ENCODE measurements at places on chromosomes 12 and 14.

GRCh38 chr12:111788178-111788654, 21.5 kb downstream of the ALDH2 start:
- no peak for DNase-seq

DNA sequence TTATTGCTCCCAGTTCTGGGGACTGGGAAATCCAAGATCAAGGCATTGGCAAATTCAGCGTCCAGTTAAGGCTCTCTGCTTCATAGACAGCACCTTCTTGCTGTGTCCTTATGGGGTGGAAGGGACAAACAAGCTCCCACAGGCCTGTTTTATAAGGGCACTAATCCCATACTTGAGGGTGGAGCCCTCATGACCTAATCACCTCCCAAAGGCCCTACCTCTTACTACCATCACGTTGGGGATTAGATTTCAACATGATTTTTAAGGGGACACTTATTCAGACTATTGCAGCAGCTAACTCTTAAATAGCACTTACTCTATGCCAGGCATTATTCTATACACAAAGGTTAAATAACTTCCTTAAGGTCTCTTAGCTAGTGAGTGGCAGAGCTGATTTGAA, 17.3 kb downstream of the TOGARAM1 start:
- no peak for DNase-seq

- DNase-seq: peak; percentile 81
These were observed 1.5 kb upstream of the HSP90B1 start for GRCh38 chr12:103928682-103929045.

- no peak for DNase-seq
These were observed 1133.4 kb upstream of the SEL1L start for GRCh38 chr14:82667006-82667405.

GRCh38 chr12:126747530-126748149, 1519.3 kb upstream of the TMEM132C start:
- DNase-seq: peak; percentile 66

DNA sequence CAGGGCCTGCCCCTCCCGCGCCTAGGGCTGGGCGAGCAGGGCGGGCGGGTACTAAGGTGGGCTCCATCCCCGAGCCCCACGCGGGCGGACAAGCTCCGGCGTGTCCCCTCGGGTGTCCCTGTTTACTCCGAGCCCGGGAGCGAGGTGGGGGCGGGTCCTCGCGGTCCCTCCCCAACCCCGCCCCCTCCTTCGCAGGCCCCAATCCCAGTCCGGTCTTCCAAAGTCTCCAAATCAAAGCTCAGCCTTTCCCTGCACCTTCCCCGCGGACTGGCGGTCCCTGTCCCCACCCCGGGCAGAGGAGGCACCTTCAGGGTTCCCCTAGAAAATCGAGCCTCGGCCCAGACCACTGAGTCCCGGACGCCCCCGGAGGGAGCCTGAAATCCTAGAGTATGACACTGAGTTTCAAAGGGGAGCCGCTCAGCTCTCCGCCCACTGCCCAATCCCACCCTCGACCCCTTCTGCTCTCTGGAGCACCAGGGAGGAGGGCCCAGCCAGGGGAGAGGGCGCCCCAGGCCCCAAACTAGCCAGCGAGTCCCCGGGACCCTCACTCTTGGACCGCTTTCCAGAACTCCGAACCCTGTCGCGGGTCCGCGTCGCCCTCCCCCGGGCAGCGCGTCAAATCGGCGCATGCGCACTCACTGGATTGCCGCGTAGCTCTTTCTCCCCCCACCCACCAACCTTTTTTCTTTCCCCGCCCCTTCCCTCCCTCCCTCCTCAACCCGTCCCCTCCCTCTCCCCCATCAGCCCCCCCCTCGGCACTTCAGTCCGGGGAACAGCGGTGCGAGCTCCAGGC, at the start of gene LRP1:
TSS of gene LRP1 (plus strand) at position 758 of the 793 bp plus-strand sequence. CDS start 482 bp downstream, outside the sequence.
- peak; percentile 67 for DNase-seq

DNA sequence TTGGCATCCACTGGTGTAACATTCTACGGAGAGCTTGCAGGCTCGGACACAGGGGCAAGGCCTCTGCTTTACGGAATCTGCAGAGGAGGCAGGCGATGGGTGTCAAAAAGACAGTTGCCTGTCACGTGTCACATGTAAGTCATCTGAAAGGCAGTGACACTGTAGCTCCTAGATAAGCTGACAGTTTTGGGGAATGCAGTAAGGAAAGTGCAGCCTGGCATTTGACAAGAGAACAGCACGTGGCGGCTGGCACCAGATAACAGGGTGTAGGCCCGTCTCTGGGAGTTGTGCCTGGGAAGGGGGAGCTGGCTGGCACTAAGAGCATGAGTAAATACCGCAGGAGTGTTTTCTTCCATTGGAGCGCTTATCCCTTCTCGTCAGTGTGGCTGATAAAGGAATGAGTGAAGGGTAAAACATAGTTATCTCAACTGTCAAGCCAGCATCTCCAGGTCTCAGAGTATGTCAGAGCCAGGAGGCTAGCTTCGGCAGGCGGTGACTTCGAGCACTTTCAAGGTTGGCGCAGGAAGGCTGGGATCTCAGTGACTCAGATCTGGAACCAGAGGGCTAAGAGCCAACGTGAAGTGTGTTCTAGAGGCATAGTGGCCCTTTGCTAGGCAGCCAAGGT, 26.1 kb downstream of the ADCK1 start:
- no peak for DNase-seq

GRCh38 chr12:2944401-2945047, 14.7 kb upstream of the TEAD4 start:
- DNase-seq: peak; percentile 61

DNA sequence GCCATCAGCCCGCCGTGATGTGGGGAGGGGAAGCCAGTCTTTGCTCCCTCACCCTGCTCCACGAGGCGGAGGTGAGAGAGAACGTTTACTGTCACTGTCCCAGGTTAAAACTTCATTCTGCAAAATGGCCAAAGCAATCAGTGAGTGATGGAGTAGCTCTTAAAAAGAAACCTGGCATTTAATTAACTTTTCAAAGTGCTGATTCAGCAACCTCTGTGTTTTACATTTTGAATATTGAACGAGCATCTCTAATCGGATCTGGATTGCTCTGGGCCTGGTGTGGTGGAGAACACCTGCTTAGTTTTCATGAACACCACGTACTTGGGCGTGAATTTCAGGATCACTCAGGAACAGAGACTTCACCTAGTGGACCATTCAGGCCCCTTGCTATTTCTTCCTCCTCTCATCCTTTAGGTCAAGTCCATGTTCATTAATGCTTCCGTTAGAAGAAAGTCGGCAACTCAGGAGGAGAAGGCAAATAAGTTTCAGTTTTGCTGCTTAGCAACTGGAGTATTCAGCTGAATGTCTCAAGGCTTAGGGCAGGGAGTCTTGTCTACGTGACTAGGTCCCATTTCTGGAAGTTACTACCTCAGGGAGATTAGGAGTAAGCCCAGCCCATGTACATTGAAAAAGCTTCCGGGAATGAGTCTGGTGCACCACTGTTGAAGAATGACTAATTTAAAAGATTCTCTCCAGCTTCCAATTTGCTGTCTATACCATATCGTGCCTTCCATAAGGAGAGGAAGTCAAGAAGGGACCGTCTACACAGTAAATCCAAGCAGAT, 68.2 kb downstream of the IFT43 start:
- no peak for DNase-seq

GRCh38 chr12:132524405-132524804, 34.5 kb downstream of the FBRSL1 start:
- DNase-seq: no peak

DNA sequence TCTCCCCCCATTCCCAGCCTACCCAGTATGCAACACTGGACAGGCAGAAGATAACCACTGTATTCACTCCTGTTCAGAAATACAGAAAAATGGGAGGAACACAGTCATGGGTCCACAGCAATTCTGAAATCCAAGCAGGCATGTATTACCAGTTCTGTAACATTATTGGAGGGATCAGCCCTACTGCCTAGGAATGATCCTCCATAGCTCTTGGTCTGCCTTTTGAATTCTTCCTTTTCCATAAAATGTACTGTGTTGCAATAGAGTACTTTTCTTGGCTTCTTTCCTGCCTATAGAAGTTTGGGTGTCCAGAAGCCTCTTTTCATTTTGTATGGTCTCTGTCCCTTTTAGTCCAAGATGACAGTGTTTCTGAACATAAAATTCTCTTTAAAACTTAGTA, 46.5 kb downstream of the SPATS2 start:
- DNase-seq: no peak

DNA sequence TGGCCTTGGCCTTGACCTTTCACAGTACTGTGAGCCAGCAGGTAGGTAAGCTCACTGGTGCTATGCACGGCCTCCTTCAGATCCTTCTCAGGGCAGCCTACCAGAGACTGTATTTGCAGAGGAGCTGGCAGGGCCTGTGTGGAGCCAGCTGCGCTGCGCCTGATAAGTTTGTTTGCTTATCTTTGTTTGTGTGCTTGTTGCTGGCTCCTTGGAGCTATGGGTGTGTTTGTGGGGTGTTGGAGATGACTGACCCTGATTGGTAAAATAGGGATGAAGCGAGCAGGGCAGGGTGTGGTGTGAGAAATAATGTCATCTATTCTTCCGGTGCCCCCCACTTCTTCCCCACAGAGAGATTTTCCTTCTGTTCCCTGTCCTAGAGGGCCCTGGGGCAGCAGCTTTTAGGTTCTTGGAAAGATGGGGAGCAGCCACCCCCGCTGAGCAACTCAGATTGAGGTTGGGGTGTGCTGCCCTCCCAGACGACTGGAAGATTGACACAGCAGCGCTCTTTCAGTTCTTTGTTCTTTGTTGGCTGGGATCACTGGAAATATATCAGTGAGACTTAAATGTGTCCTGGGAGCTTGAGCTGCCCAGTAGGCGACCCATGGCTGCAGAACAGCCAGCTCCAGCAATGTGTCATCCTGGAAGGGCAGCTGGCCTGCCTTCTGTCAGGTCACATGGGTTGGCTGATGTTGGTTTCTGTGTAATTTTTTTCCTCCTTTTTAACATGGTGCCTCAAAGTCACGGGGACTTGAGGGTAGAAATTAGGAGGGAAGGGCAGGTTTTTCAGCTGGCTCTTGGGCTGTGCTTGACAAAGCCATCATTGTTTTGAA, 19.6 kb downstream of the MLXIP start:
- no peak for DNase-seq

DNA sequence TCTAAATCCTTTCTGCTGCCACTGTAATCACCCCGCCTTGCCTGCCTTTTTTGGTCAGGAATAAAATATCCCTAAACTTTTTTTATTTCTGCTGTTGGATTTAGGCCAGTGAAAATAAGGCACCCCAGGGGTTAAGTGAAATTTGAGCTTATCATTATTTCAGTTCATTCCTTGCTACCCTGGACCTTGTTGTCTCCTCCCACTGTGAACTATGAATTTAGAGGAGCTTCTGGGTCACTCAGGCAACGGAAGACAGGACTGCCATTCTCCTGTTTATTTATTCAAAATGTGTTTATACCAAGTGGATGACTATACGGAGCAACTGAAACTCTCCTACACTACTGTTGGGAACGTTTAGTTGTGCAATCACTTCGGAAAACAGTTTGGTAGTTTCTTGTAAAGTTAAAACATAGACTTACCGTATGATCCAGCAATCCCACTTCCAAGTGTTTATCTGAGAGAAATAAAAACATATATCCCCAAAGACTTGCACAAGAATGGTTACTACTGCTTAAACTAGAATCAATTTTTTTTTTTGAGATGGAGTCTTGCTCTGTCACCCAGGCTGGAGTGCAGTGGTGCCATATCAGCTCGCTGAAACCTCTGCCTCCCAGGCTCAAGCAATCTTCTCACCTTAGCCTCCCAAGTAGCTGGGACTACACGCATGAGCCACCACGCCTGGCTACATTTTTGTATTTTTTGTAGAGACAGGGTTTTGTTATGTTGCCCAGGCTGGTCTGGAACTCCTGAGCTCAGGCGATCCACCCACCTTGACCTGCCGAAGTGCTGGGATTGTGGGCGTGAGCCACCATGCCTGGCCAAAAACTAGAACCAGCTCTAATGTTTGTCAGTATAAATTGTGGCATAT, 2.3 kb upstream of the TRAFD1 start:
- no peak for DNase-seq

DNA sequence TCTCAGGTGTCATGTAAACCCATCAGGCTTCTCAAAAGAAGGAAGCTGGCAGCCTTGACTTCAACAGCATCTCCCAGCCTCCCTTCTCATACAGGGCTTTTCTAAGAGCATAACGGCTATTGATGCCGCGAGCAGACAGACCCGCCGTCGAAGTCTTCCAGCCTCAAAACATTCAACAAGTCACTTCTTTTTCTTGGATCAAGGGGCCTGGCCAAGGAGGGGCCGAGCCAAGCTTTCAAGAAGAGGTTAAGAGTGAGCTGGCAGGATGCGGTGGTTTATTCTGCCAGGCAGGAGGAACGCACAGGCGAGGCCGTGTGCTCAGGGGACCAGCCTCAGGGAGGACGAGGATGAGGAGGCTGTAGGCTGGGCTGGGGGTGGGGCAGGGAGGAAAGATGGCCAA, 102.9 kb upstream of the RFLNA start:
- DNase-seq: no peak

GRCh38 chr12:51450333-51450732, 25.7 kb downstream of the SLC4A8 start:
- no peak for DNase-seq

GRCh38 chr12:94615260-94616181, 34.8 kb downstream of the TMCC3 start:
- DNase-seq: no peak

- peak; percentile 95 for DNase-seq
These were observed 3.0 kb downstream of the EVL start for GRCh38 chr14:100067971-100068959.

GRCh38 chr12:110741341-110742095, 1.2 kb downstream of the PPP1CC start:
- peak; percentile 58 for DNase-seq

GRCh38 chr14:59484639-59485175, 390 bp downstream of the JKAMP start:
- no peak for DNase-seq

- DNase-seq: no peak
These were observed 175.8 kb upstream of the NPAS3 start for GRCh38 chr14:32762886-32763285.

GRCh38 chr12:46473634-46474329, 101.2 kb upstream of the SLC38A2 start:
- peak; percentile 35 for DNase-seq

GRCh38 chr12:12817616-12818015, 4.5 kb downstream of the DDX47 start:
- no peak for DNase-seq

GRCh38 chr14:22671622-22672021, 27.5 kb upstream of the OR6J1 start:
- DNase-seq: peak; percentile 22

GRCh38 chr12:40192704-40193255, 32.0 kb upstream of the LRRK2 start:
- no peak for DNase-seq

DNA sequence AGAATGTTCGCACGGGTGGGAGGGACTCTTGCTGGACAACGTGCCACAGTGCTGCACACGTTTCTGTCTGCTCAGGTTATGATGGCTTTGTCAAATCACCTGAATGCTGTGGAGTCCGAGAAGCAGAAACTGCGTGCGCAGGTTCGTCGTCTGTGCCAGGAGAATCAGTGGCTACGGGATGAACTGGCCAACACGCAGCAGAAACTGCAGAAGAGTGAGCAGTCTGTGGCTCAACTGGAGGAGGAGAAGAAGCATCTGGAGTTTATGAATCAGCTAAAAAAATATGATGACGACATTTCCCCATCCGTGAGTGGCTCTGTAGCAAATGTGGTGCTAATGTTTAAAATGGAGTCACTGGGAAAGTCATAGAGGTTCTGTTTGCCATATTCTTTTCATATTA, 28.5 kb downstream of the KLC1 start:
- DNase-seq: no peak

- DNase-seq: no peak
These were observed 646 bp upstream of the OR6C4 start for GRCh38 chr12:55548756-55549155.
